WTC11 (cell line): ENCODE measurements at places on chromosomes 1 and 21. TPM values are rescaled to one million over a fixed set of nuclear protein-coding genes. Genes with fewer than 3 reads are reported as not detected.

DNA sequence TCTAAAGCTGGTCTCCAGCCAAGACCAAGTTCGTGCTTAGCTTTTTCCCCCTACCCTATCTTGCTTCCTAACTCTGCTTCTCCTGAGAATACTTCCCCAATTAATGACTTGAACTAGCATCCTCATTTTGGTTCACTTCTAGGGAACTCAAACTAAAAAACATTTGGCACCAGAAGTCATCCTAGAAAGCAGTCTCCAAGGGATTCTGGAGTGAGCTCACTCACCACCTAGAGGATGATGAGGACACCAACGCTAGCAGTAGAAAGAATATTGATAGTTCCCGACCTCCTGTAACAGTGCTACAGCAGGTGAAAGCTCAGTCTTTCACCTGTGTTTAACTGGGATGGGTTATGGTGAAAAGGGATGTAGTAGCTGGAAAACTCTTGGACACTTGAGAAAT lies 4.7 kb upstream of the PSMB2 start:
- H3K4me3 ChIP-seq: no peak overlapping the region
- no peak for DNase-seq
- no peak overlapping the region for H3K27ac ChIP-seq
- peaks cover 38% of the 10 kb centered on the region for H3K27me3 ChIP-seq

- H3K4me3 ChIP-seq: no peak overlapping the region
- no peak overlapping the region for H3K27ac ChIP-seq
- H3K4me1 ChIP-seq: peaks cover 5% of the 10 kb centered on the region
- H3K27me3 ChIP-seq: no peaks in the 10 kb centered on the region
- no peaks in the 10 kb centered on the region for H3K36me3 ChIP-seq
Measured at GRCh38 chr1:186865253-186865652, 36.5 kb downstream of the PLA2G4A start.

DNA sequence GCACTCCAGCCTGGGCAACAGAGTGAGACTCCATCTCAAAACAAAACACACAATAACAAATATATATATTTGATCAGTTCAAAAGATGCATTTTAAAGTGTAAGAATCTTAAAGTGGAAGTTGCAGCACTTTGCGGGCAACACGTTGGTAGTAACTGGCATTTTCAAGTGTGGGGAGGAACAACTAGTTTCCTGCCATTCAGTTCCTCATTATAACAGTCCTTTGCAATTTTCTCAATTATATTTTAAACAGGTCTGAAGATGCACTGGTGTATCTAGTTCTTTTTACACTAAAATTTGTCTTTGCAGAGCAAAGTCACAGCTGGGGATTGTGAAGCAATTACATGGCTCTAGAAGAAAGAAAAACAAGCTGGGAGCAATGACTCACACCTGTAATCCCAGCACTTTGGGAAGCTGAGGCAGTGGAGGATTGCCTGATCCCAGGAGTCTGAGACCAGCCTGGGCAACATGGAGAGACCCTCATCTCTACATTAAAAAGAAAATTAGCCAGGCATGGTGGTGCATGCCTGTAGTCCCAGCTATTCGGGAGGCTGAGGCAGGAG lies 25.3 kb downstream of the RRAGC start:
- no peak for DNase-seq
- H3K4me3 ChIP-seq: no peak overlapping the region
- H3K27ac ChIP-seq: no peak overlapping the region
- peaks cover 22% of the 10 kb centered on the region for H3K4me1 ChIP-seq
- H3K27me3 ChIP-seq: no peaks in the 10 kb centered on the region

- DNase-seq: no peak
- H3K36me3 ChIP-seq: no peaks in the 10 kb centered on the region
- no peak overlapping the region for H3K4me3 ChIP-seq
- H3K27ac ChIP-seq: no peak overlapping the region
Measured at GRCh38 chr1:88649932-88650331, 34.1 kb upstream of the PKN2 start.

GRCh38 chr1:39832294-39832693 lies 43.6 kb upstream of the BMP8B start:
- H3K4me1 ChIP-seq: peaks cover 16% of the 10 kb centered on the region
- H3K27ac ChIP-seq: no peak overlapping the region
- H3K27me3 ChIP-seq: no peaks in the 10 kb centered on the region; the same call in 1 of the 2 replicates
- H3K4me3 ChIP-seq: no peak overlapping the region

DNA sequence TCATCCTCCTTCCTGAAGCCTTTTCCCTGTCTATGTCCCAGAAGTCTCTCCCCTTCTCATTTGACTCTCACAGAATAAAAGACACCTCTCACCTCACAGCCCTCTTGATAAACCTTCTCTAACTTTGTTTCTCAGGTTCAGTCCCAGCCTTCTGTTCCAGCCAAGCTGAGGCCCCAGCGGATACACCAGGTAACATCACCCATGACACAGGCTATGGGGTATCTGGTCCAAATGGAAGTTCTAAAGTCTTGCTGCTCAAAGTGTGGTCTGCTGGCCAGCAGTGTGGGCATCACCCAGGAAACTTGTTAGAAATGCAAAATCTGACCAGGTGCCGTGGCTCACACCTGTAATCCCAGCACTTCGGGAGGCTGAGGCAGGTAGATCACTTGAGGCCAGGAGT lies 23.2 kb downstream of the LY9 start:
- no peak overlapping the region for H3K27ac ChIP-seq
- no peaks in the 10 kb centered on the region for H3K36me3 ChIP-seq
- DNase-seq: no peak
- H3K27me3 ChIP-seq: no peaks in the 10 kb centered on the region
- H3K4me1 ChIP-seq: peaks cover 17% of the 10 kb centered on the region
- no peak overlapping the region for H3K4me3 ChIP-seq

DNA sequence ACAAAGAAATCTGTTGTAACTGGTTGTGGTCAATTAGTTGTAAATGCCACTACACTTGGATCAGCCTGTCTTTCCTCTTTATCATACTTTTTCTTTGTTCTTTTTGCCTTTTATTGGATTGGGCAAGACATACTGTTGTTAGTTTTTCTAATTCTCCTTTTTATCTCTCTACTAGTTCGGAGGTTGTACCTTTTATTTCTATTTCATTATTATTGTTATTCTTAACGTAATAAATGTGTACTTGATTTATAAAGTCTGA lies 59.2 kb downstream of the IVNS1ABP start:
- H3K4me3 ChIP-seq: peak overlapping the region; percentile 74
- no peaks in the 10 kb centered on the region for H3K27me3 ChIP-seq
- peaks cover 20% of the 10 kb centered on the region for H3K4me1 ChIP-seq
- DNase-seq: no peak
- H3K36me3 ChIP-seq: peaks cover 5% of the 10 kb centered on the region

DNA sequence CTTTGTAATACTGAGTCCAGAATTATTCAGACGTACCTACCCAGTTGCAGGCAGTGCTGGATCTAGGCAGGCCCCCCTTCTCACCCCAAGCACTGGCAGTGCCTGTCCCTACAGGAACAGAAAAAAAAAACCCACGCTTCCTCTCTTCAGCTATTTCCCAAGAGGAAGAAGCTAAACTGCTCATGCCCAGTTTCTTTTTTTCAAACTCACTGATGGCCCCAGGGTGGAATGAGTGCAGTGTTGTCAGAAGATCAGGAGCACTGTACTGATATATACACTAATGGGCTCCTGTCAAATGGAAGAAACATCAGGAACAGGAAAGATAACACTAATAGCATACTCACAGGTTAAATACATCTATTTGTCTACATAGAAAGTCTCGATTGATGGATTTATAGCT lies 28.2 kb upstream of the DOCK7 start:
- peak overlapping the region; percentile 31; the same call in 1 of the 2 replicates for H3K27ac ChIP-seq
- DNase-seq: no peak
- H3K36me3 ChIP-seq: no peaks in the 10 kb centered on the region
- peaks cover 17% of the 10 kb centered on the region for H3K4me1 ChIP-seq
- H3K4me3 ChIP-seq: no peak overlapping the region

DNA sequence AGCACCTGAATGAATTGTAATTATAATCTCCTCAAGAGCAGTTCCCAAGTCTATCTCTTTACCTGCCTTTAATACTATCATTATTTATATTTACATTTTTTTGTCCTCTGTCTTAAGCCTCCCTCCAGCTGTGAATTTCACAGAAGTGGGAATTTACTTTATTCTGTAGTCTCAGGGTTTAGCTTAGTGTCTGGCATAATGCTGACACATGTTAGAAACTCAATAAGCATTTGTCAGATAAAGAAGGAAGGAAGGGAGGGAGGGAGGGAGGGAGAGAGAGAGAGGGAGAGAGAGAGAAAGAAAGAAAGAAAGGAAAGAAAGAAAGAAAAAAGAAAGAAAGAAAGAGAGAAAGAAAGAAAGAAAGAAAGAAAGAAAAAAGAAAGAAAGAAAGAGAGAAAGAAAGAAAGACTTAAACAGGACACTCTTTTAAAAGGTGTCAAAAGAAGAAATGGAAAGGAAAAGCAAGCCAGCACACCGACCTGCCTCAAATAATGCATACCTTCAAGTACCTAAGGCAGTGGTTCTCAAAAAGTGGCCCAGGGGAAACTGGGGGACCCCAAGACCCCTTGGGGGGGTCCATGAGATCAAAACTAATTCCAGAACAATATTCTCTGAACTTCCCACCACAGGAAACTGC lies 1.8 kb upstream of the PGLYRP4 start:
- no peak for DNase-seq
- no peak overlapping the region for H3K4me3 ChIP-seq
- H3K27me3 ChIP-seq: peaks cover 18% of the 10 kb centered on the region; the same call in 1 of the 2 replicates
- no peak overlapping the region for H3K27ac ChIP-seq
- H3K4me1 ChIP-seq: peaks cover 3% of the 10 kb centered on the region; the same call in 1 of the 2 replicates

- H3K36me3 ChIP-seq: peaks cover 5% of the 10 kb centered on the region
- no peak for DNase-seq
- peaks cover 45% of the 10 kb centered on the region for H3K4me1 ChIP-seq
- H3K4me3 ChIP-seq: peak overlapping the region; percentile 71
- no peak overlapping the region; the same call in 1 of the 2 replicates for H3K27ac ChIP-seq
Measured at GRCh38 chr1:1777583-1777899, 729 bp downstream of the NADK start.

Gene LMOD1
- 1.5 to 1.9 TPM (median 1.6 TPM) in 3 replicates for total RNA-seq

Gene NDUFV3
- 28.5 to 32.6 TPM (median 30.9 TPM) in 3 replicates for total RNA-seq
